ENCODE measurements at places on chromosomes 1 and 21.

DNA sequence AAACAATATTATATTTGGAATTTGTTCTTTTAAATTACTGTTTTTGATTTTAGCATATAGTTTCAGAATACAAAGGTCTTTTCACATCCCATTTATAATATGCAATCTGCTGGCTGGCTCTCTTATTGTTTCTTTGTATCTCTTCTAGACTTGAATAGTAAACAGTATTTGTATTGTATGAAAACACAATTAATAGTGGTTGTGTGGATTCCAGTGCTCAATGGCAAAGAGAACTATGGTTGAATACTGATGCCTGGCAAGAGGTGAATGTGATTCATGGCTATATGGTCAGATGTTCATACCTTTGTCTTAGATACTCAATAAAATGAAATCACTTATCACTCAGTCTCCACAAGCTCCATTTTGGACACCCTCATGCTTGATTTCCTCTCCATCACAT is 37.2 kb downstream of the OR6Y1 start:
- no peak for DNase-seq

DNA sequence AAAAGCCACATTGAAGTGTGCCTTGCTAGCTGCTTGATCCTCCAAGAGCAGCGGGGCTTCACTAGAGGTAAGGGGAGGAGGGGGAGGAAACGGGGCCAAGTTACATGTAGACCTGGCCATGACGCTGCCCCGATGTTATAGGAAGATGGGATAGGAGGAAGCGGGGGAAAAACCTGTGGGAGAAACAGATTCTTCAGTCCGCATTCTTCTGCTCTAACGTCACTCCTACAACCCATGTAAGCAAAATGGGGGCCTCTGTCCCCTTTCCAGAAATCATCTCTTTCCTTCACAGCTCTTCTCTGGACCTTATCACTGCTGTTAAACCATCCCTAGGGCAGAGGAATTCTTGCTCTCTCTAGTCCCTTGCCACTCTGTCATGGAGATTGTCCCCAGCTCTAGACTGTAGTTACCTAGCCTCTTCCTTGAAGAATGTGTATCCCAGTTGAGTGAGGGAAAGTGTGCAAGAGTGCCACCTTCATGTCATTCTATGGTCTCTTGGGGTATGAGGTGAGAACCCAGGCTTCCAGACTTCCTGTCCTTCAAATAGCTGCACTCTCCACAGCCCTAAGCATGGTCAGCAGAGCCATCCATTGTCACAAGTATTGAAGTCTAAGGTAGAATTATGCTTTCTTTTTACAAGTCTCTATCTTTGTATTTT is 11.4 kb downstream of the PLEKHO1 start:
- no peak for DNase-seq

DNA sequence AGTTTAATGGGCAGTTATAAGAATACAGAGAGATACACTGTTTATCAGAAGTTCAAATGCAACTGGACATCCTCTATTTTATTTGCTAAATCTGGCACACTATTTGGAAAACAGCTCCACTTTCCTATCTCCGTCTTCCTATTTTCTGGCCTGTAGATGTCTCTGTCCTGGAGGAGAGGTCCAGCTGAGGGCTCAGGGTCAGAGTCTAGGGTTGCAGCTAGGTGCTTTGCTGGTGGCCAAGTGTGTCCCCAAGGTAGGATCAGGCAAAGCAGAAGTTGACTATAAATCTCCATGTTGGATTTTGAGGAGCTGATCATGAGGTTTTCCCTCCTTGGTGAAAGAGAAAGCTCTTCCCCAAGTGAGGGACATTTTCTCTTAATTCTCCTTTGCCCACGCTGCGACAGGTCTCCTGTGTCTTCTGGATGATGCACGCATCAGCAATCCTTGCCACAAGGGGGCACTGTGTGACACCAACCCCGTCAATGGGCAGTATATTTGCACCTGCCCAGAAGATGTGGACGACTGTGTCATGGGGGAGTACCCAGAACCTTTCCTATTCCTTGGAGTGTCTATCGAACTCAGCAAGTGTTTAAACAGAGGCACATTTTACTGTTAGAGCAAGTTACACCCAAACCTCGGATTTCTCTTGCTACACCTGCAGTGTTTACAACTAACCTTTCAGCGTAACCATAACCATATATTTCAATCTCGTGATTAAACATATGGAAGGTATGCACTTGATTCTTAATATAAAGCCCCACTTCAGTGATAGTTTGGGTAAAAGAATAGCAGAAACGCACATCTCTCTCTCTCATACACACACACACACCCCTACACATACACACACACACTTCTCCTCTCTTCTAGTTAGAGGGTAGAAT is 10.2 kb downstream of the ADAM30 start:
- peak; percentile 27 for DNase-seq

DNA sequence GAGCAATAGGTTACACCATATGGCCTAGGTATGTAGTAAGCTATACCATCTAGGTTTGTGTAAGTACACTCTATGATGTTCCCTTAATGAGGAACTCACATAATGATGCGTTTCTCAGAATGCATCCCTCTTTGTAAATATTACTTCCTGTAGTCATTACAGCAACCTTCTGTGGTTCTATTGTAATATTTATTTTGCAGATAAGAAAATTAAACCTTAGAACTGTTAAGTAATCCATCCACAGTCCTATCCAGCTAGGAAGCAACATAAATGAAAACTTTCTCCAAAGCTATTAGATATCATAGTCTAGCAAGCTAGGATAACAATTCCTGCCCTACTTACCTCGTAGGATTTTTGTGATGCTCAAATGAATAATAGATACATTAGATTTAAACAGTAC is 88.7 kb downstream of the WLS start:
- no peak for DNase-seq

- DNase-seq: no peak
Measured at GRCh38 chr21:28537371-28538079, 455.2 kb downstream of the LTN1 start.

Data from activated CD8-positive, alpha-beta memory T cell treated with anti-CD3 and anti-CD28 coated beads for 1 hour (primary cell).